ENCODE measurements at places on chromosomes 5 and 9.
A peak's percentile ranks its signal among the peaks of the same experiment; 100 is the strongest.

- no peak for DNase-seq
Observed at GRCh38 chr5:109146591-109146990, 263.2 kb downstream of the PJA2 start.

GRCh38 chr9:36051317-36051716 lies 14.6 kb downstream of the RECK start:
- DNase-seq: no peak

DNA sequence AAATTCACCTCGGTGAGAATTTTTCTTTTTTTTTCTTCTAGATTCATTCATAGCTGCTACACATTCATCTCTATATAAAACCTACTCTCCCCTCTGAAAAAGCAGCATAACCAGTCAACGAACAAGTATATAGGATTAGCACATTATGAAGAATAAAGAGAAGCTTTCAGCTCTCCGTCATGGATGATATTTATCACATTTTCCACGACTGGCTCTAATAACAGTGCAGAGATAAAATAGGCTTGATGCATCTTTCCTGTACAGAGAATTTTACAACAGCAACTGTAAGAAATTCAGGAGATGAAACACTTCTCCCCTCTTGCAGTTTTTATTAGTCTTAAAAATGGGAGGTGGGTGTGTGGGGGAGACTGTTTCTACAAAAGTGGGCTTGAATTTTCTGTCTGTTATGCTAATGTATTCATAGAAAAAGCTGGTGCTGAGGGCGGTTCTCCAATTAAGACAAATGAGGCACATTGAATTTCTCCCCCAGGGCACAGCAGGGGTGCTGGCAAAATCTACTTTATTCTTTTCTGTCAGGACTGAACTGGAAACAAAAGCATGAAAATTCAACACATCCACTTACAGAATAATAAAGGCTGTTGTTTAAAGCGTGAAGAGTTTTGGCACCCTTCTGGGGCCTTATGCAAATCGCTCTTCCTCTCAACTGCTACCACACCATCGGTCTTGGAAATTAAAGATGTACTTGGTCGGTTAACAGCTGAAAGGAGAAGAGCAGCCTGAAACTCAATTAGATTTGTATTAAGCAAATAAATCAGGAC lies 233.9 kb upstream of the ZNF608 start:
- DNase-seq: no peak

DNA sequence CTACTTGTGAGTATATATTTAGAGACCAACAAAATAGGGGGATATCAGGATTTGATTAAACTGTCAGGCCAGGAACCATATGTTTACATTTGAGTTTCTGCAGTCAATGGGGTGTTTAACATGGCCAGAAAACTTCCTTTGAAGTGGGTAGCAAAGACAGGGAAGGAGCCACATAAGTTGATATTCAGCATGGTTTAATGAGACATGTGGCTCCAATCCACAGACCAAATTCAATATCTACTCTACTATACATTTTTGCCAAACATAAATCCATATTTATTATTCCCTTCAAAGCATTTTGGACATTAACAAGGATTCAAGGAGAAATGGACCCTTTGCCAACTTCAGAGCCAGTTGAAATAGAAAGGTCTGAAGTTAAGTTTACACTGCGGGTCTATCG lies 99.8 kb downstream of the TAF11L14 start:
- no peak for DNase-seq

DNA sequence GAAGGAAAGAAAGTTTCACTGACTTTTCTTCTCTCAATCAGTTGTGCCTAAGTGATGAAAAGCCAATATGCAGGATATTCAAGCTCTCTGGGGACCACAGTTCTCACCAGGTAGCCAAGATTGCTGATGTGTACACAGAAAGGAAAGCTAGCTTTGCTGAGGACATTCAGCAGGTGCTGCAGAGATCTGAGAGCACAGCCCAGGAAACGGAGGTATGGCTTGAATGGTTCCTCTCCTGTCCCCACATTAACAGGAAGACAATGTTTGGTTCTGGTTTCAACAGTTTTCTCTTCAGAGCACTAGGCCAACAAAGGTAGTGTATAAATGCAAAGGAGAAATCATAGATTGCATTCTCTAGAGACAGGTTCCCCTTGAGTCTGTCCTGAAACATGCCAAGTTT lies 69.6 kb downstream of the PTPDC1 start:
- DNase-seq: no peak

DNA sequence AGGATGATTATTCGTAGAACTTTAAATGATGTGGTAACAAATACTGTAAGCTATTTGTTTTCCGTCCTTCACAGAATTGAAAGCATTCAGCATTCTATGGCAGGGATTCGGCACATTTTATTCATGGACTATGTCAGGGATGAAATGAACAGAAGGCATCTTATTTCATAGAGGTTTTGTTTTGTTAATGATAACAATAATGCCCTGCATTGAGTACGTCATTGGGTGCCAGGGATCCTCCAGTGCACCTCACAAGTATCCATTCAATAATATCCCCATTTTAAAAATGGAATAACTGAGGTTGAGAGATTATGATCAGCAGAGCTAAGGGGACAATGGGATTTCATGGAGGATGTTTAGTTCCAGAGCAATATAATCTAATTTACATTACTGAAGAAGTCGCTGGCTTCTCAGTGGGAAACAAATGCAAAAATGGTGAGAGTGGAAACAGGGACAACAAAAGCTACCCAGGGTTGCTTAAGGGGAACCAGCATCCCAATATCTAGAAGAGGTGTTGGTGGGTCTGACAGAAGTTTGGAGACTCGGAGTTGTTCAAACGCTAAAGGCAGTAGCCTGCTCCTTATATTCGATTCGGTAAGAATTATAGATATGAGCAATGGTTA lies 985.7 kb upstream of the WWC1 start:
- no peak for DNase-seq

DNA sequence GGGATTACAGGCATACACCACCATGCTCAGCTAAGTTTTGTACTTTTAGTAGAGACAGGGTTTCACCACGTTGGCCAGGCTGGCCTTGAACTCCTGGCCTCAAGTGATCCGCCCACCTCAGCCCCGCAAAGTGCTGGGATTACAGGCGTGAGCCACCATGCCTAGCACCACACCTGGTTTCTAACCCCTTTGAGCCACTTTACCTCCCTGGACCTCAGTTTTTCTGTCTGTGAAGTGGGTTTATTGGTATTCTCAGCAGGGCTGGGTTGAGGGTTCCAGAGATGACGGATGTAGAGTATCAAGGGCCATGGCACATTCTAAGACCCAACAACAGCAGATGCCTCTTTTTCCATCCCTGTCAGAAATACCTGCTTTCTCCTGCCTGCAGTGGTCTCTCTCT lies 38.6 kb downstream of the AMBP start:
- DNase-seq: no peak

- no peak for DNase-seq
Observed at GRCh38 chr9:117377046-117377445, 37.8 kb downstream of the ASTN2 start.

GRCh38 chr5:88761939-88762338 lies 121.0 kb downstream of the MEF2C start:
- no peak for DNase-seq

DNA sequence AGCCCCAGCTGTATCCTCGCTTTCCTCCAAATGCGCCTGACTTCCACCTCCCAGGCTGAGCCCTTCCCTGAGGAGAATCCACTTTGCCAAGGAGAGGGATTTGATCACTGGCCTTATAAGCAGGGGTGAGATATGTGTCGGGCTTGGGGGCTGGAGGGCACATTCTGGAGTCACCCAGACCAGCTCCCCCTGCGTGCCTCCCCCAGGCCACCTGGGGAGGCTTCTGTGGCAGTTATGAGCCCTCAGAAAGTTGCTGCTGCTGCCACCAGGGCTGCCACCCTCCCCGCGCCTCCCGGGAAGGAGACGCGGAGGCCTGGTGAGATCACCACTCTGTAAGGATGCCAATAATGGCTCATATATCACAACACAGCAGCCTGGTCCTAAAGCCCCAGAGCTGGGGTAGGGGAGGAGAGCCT lies 211.5 kb downstream of the PAPPA start:
- peak; percentile 58 for DNase-seq

DNA sequence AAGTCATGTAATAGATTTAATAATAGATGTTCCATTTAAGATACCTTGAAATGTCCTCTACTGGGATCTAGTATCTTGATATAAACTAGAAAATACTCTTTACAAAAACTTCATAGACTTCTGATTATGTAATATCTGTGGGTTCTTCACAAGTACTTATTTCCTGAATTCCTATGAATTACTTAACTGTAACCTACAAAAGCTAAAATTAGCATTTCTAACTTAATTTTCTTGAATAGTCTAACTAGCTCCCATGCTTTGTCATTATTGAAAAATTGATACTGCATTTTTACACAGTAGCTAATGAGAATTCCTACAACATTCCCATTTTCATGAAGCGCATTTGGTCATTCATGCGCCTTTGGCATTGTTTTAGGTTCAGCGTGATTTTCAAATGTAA lies 1828.2 kb downstream of the MAT2B start:
- no peak for DNase-seq

DNA sequence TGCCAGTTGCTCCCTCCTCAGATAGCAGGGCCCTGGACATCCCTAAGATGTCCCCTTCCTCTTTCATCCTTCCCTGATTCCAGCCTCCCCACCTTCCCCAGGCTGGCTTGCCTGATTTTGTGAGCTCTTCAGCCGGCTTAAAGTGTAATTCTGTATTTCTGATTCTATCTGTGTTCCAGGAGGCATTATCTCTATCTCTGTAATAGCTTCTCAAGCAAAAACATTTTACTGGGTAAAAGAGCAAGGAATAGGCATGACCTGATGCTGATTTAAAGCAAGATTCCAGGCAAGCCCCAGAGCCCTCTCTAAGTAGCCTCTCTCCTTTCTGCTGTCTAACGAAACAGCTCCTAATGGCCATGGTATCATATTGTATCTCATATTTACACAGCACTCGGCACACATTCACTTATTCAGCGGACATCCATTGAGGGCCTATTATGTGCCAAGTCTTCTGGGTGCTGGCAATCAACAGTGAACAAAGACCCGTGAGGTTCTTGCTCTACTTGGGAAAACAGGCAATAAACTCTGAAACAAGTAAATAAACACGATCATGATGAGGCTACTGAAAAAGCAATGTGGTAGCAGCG lies 100.9 kb upstream of the MSX2 start:
- DNase-seq: no peak

- DNase-seq: peak; percentile 48
Observed at GRCh38 chr9:2158111-2158610, 143.0 kb downstream of the SMARCA2 start.

DNA sequence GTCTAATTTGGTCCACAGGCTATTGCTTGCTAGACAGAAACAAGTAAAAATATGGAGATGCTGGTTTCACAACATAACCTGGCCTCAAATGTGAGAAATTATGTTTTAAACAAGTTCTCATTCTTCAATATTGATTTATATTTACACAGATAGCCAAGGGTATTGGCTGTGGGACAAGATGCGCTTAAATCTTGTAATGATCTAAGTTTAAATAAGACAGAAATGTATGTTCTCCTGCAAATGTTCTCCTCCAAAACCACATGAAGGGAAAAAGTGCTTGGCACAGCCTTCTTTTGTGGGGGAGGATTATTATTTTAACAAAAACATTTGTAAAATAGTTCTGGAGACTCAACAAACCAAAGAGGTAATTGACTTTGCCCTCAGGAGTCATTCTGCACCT lies 356.0 kb downstream of the DMAC1 start:
- no peak for DNase-seq

- DNase-seq: no peak
Observed at GRCh38 chr9:96423322-96423984, 5.3 kb upstream of the ZNF367 start.

GRCh38 chr9:129102791-129103594 lies 7.6 kb downstream of the CRAT start:
- DNase-seq: no peak

DNA sequence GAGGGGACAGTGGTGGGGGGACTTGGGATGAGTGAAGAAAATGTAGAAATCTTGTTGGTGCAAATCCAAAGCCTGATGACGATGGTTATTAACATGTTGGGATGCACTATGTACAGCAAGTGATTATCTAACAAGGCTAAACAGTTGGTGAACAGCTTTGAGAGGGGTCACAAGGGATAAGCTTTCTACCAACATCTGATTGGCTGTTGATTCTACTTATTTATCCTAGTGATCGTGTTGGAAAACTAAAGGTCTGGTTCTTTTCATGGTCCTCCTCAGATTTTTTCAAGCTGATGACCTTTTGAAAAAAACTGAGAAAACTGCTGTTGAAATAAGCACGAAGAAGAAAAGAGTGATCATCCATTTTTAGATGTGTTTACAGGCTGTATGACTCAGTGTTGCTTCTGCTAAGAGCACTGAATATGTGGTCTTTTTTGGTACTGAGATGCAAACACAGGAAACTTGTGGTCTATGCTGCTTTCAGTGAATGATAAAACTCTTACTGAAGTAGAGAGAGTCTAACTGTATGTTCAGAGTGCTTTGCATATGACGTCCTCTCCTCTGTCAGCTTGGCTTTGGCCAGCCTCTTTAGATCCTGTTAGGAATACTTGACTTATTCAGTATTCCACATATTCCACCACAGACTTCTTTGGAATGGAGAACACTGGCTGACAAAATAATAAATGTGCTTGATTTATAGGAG lies 174.8 kb downstream of the SLF1 start:
- DNase-seq: no peak

DNA sequence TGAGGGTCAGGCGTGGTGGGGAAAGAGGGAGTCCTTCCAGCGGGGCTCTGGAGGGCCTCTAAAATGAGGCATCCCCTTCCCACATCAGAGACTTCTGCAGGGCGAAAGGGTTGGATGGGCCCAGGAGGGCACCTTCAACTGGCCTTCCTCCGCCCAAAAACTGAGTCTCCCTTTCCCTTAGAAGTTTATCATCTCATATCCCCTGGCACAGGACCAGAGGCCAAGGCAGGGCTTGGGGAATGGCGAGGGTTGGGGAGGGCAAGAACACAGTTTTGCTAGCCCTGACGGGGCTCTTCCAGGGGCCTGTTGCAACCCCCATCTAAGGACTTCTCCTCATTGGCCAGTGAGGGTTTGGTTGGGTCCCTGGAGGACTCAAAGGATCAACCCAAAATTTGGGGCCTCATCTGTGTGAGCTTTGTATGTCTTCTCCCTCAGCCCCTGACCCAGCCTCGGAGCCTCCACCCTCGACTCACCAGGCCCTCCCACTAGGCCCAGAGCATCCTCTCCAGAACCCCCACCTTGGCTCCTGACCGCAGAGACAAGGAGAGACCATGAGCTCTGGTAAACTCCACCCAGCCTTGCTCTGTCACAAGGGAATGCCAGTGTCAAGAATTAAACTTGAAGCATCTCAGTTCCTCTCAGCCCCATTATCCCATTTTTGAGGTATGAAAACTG lies 24.1 kb downstream of the AQP7 start:
- DNase-seq: no peak

- DNase-seq: no peak
Observed at GRCh38 chr9:28024676-28025075, 451.4 kb upstream of the C9orf72 start.
